ENCODE measurements at places on chromosomes 5 and 9. TPM values are rescaled to one million over a fixed set of nuclear protein-coding genes. Genes with fewer than 3 reads are reported as not detected.

- no peak for DNase-seq
Observed at GRCh38 chr5:100791391-100791790, 111.7 kb downstream of the ST8SIA4 start.

- no peak for DNase-seq
Observed at GRCh38 chr5:138754699-138755057, 1.5 kb downstream of the CTNNA1 start.

DNA sequence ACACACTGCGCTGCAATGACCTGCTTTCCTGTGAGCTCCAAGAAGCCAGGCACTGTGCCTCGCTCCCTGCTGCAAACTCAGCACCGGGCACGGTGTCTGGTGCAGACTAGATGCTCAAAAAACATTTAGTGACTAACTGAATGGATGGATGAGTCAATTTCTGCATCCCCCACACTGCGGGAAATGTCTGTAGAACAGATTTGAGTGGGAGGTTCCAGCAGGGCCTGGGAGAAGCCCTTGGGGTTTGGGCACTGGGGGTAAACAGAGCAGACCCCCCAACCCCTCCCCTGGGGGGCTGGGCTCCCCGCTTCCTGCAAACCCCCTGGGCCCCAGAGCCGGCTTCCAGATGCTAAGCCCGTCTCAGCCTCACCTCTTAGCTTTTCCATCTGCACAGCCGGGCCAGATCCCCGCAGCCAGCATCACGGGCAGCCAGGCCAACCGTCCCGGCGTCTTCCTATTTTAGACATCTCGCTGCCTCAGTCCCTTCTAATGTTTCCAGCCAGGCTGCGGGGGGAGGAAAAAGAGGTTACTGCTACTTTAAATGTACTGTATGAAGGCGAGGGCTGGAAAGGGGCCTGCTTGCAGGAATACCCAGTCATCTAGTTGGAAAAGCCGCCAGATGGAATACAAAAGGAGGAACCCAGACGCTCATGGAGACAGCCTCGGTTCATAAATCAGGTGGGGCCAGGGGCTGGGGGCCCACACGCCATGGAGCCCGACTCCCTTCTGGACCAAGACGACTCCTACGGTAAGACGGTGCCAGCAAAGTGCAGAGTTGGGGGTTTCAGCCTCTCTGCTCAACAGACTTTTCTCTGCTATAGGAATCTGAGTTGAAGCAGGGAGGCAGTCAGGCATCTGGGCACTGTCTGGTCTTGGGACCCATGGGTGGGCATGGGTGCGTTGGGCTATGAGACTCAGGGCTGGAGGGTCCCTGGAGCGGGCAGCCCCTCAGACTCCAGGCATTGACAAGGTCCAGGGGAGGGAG is 67.1 kb upstream of the GGTA1 start:
- no peak for DNase-seq

DNA sequence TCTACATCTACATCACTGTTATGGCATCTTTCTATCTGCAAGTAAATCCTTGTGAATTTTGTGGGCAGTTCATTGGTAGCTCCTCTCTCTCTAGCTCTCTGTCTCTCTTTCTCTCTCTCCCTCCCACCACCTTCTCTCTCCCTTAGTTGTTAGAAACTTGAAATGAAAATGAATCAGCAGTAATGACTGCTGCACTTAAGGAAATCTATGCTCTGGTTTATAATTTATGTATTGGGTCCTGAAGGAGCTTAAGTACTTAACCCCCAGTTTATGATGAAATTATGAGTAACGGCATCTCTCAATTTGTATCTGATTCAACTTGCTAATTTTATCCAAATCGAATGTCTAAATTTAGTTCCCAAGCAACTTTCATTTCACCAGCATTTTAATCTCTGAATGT is 52.0 kb upstream of the PTGER4 start:
- no peak for DNase-seq

GRCh38 chr5:31049461-31049860 is 144.0 kb upstream of the CDH6 start:
- no peak for DNase-seq

GRCh38 chr5:35856765-35857351 is at the start of gene IL7R:
Gene IL7R, plus strand, starts transcription at chr5:35856891. Its CDS starts 87 bp downstream, at chr5:35856978.
- no peak for DNase-seq

The ZCCHC9 gene
- polyA plus RNA-seq, result 10.7 TPM

DNA sequence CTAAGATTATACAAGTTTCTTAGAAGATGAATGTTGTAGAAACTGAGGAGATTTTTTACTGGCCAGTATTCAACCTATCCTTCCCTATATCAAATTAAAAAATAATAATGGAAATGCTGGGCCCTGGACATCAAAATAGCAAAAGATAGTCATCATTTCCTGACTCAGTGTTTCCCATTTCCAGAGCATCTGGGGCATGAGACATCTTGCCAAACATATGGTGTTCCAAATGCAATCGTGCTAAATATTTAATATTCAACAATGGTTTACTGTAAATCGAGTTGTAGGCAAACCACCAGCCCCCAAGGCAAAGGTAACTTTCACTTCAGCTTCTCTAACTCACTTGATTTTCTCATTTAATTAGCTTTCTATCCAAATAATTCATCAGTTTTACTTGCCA is 152.9 kb downstream of the FRMD3 start:
- DNase-seq, result no peak

The SPINK7 gene
- not detected for polyA plus RNA-seq

The TMEM215 gene
- not detected for polyA plus RNA-seq

The IFNA13 gene
- polyA plus RNA-seq, result not detected

The SPATA31D4 gene
- polyA plus RNA-seq, result not detected

The FAM151B gene
- polyA plus RNA-seq, result 3.5 TPM

GRCh38 chr5:76805821-76806505 is 12.9 kb upstream of the F2RL1 start:
- DNase-seq, result peak; percentile 87

DNA sequence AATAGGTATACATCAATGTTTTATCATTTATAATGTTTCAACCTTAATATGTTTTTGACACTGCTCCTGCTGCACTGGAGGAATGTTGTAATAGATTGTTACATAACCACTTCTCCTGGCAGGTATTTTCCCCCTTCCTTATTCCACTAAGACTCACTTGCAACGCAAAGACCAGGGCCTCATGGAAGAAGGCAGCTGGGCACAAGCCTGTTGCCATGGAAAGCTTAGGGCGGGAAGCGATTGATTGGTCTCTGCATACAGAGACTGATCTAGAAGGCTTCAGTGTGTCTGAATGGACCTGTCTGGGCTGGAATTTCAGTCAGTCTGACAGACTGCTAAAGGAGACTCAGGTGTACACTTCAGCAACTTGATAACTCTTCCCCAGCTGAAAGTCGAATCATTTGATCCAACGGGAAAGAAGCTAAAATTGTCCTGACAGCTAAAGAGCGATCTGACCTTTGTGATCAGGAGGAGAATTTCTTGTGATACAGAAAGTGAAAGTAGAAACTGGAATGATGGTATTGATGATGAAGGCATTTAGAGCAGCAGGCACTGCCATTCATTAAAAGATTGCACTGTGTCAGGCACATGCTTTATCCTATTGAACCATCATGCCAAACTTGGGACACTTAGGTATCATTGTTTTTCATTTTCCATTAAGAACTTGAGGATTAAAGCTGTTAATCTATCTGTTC is 65.1 kb downstream of the GRIA1 start:
- DNase-seq, result no peak

The ANKRD34B gene
- polyA plus RNA-seq, result not detected

DNA sequence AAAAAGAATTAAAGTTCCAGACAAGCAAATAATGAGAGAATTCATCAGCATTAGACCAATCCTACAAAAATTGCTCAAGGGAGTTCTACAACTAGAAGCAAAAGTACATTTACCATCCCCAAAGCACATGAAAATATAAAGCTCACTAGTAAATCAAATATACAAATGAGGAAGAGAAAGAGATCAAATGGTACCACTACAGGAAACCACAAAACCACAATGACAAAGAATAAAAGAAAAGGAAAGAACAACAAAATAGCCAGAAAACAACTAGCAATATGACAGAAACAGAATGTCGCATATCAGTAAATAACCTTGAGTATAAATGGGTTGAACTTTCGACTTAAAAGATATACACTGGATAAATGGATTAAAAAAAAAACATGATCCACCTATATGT is 739.0 kb downstream of the DTWD2 start:
- DNase-seq, result no peak

- no peak for DNase-seq
Observed at GRCh38 chr5:106097340-106097739, 1573.4 kb downstream of the EFNA5 start.

GRCh38 chr9:112884101-112884500 is 6.6 kb downstream of the SLC46A2 start:
- no peak for DNase-seq

GRCh38 chr5:123559434-123559775 is 47.4 kb downstream of the CSNK1G3 start:
- DNase-seq, result no peak

DNA sequence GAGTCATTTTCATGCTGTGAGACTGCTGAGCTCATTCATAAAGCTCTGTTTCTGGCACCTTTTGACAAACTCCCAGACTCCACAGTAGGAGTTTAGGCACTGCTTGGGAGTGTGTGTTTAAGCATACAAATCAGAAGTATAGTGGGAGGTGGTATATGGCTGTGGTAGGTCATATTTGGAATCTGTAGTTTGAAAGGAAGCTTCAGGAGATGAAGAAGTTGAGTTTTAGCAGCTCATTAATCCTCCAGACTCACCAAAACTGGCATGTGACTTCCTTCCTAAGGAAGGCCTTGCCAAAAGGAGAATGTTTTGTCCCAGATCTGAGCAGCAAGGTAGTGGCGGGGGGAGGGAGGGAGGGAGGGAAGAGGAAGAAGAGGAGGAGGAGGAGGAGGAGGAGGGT is 52.8 kb downstream of the SAXO1 start:
- no peak for DNase-seq

GRCh38 chr9:138015021-138015829 is 137.6 kb downstream of the CACNA1B start:
- DNase-seq, result no peak

The GRM6 gene
- polyA plus RNA-seq, result not detected

The SPINK13 gene
- not detected for polyA plus RNA-seq

DNA sequence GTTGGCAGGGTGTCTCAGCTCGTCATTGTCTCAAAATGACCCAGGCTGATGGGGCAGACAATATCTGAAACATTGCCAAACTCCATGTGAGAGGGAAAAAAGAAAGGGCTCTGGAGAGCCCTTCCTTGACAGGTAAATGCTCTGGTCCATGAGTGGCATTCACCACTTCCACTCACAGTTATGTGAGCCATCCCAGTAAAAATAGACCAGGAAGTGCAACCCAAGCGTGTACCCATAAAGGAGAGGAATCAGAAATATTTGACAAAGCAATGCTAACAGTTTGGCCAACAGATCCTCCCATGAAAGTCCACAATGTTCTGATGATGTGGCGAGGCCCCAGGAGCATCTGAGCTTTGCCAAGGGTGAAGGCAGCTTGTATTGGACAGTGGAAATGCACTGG is 49.4 kb downstream of the ASTN2 start:
- no peak for DNase-seq

DNA sequence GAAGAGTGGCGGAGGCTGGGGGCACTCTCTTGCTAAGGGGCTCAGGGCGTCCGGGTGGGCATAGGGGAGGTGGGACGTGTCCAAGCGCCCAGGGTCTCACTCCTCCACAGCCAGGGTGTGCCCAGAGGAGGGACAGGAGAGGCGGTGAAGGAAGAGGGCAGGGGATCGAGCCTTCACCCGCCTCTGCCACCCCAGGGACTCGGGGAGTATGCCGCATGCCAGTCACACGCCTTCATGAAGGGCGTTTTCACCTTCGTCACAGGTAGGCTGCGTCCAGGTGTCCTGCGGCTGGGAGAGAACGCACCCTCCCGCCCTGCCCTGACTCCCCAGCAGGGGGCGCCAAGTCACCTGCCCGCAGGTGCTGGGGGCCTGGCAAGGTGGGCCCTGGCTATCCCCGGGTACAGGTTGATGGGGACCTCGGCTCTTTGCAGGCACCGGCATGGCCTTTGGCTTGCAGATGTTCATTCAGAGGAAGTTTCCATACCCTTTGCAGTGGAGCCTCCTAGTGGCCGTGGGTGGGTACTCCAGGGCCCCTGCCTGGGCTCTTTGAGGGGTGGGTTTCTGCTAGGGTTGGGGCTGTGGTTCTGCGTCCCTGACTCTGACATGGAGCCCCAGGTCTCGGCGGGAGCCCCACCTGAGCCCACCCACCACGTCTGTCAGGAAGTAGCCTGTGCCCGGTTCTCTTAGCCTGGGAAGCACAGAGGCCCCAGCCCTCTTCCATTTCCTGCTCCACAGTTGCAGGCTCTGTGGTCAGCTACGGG is 552 bp downstream of the TMEM141 start:
- no peak for DNase-seq

DNA sequence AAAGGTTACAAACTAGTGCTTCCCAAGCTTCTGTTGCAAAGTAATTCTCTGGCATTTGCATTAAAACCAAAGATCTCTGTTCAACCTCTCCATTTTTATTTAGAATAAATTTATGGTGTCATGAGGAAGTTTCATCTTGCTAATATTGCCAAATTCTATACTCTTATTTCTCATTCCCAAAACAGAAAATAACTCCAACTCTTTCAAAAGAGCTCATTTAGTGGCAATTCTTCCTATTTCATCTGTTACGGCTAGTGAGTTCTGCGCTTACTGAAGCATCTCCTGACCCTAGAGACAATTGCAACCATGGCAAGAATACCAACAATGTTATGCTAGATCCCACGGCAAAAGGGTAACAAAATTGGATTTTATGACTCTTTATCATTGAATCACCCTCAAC is 97.0 kb downstream of the HINT1 start:
- DNase-seq, result no peak

DNA sequence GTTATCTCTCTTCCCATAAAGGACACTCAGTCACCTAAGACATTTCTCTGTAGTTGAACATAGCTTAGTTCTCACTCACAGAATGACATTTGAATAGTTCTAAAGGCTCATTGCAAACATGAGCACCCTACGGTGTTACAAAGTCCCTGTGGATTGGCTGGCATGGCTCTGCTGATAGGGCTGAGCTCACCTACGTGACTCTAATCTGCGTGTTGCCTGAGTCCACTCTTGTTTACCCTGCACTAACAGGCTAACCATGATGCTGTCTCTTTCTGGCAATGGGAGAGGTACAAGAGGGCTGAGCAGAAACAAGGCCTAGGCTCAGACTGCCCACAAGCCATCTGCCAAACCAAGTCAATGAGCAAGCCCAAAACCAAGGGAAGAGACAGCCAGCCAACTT is 103.6 kb downstream of the PALM2AKAP2 start:
- no peak for DNase-seq
